ENCODE measurements at places on chromosomes 1 and 21.

DNA sequence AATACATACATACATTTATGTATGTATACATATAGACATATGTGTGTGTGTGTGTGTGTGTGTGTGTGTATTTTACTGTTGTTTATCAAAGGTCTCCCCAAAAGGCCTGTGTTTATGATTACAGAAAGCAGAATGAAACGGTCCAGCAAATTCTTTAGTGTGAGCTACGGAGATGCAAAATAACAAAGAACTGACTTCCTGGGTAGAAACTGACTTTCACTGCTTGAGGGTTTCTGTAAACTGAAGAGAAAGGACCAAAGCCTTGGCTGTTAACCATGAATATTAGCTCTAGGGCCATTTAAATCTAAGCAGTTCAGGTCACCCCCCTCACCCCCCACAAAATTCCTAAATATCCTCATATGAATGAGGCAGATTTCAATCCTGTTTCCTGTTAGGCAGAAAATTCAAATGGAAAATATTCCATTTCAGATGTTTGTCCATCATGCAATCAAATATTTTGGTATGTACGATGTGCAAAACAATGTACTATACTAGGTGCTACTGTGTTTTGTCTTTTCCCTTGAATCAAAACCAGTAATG lies 213.2 kb downstream of the TGFB2 start:
- no peak for DNase-seq

DNA sequence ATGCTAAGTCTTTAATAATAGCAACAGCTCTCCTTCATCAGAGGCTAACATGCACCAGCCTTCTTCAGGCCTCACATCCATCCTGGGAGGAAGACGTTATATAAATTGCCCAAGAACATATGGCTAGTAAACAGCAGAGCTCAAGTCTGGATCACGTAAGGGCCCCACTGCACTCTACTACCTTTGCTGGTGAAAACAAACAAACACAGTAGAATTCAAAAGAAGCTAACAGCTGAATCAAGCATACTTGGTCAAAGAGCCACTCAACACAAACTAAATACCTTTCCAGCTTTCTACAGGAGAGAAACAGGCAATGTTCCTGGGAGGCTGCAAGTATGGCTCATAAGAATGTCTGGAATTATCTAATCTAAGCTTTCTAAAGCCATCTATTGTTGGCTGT lies 66.0 kb downstream of the WLS start:
- no peak for DNase-seq

GRCh38 chr21:42058631-42059111 lies 12.4 kb upstream of the UMODL1 start:
- DNase-seq: no peak

- DNase-seq: no peak
Measured at GRCh38 chr1:53450225-53450624, 9.0 kb upstream of the DMRTB1 start.

- no peak for DNase-seq
Measured at GRCh38 chr1:162765788-162766187, 24.7 kb upstream of the HSD17B7 start.

GRCh38 chr1:147892731-147893214 lies 9.8 kb upstream of the GJA8 start:
- no peak for DNase-seq

DNA sequence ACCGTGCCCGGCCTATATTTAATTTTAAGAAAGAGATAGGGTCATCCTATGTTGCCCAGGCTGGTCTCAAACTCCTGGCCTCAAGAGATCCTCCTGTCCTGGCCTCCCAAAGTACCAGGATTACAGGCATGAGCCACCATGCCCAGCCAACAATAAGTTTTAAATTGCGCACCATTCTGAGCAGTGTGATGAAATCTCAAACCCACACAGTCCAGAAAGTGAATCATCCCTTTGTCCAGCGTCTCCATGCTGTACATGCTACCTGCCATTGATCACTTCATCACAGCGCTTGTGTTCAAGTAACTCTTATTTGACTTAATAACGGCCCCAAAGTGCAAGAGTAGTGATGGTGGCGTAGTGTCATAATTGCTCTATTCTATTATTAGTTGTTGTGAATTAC lies 75.4 kb downstream of the APP start:
- DNase-seq: no peak

GRCh38 chr1:202072211-202072765 lies 50.4 kb upstream of the GPR37L1 start:
- DNase-seq: no peak

GRCh38 chr1:26571381-26571780 lies 41.8 kb downstream of the RPS6KA1 start:
- no peak for DNase-seq

DNA sequence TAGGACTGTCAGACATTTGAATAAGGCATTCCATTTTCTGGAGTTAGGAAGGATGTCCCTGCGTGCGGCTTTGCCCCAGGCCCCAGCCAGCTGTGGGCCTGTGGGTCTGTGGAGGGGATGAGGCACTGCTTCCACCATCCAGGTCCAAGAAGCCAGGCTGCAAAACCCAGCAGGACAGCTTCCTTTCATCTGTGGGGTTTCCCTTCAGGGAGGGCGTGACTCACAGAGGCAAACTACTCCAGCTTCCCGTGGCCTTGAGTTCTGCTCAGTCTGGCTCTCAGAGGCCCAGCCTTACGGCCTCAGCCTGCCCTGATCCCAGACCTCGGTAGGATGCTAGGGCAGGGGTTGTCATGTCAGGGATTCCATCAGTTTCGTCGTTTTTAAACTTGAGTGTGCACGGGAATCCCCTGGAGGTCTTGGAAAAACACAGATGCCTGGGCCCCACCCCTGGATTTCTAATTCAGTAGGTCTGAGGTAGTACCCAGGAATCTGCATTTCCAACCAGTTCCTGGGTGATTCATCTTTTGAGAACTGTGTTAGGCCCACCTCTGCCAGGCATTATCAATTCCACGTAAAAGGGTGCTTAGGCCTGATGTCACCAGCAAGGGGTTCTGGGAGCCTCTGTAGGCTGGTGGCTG lies 32.3 kb upstream of the TENT5C start:
- DNase-seq: no peak

GRCh38 chr1:203769505-203770343 lies 4.7 kb downstream of the LAX1 start:
- no peak for DNase-seq

- no peak for DNase-seq
Measured at GRCh38 chr21:45278156-45278911, 9.4 kb downstream of the POFUT2 start.

DNA sequence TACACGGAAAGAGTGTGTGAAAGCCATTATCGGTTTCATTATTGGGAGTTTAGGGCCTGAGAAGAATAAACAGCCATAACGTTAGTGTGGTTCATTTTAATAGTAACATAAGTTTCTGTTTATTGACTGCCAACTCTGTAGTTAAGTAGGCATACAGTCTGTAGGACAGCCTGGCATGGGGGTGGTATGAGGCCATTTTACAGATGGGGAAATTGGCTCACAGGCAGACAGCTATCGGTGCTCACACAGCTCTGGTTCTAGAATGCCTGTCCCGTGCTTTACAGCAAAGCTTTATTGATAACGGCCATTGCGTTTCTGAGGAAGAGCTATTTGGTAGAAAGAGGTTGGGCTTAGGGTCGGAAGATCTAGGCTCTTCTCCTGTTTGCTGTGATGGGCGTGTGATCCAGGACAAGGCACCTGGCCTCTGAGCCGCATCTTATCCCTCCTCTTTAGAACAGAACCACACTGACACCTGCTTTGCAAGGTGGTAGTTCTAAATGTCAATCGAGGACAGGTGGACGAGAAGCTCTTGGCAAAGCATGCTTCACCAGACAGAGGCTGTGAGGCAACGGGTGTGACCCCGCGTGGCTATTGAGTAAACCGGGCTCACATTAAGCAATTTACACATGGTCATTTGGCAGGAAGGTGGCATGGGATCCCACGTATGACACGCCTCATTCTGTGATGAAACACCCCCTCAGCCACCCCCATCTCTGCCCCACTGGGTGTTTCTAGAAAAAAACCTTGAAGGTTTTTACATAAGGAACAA lies 14.9 kb downstream of the ETS2 start:
- no peak for DNase-seq

- no peak for DNase-seq
Measured at GRCh38 chr1:147072482-147073432, 99.5 kb downstream of the PRKAB2 start.

All from activated T-helper 1 cell treated with Interleukin-2 at 50 U/mL for 16 hours (primary cell).